ENCODE measurements at places on chromosomes 3 and 15.

GRCh38 chr3:188470508-188471130 is 316.7 kb downstream of the LPP start:
- DNase-seq: no peak

DNA sequence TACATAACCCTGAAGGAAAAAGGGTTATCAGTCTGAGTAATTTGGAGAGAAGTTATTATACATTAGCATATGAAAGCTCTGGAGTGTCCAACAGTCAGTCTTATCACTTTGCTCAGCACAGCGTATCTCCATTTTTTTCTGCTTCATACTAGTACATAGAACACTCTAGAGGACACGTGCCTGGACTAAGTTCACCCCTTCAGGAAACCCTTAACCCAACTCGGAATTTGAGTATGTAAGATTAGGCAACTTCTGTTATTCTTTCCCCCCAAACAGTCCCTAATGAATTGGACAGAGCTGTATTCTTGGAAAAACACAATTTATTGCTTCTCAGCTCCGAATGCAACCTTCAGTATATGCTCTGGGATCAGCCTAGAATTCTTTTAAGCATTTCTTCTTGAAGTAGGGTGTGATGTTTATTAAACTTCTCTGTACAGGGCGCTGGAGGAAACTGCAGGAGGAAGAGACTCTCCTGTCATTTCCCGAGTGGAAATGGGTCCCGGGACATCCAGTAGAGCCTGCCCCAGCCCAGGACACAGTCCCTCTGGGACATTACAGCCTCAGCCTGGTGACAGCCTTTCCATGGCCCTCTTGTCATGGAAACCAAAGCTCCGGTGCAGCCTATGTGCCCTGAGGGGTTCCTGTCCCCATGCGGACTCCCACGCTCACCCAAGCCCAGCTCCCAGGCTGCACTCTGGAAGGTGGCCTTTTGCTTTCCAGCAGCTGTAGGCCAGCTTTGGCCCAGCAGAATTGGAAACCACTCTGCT is 37.3 kb upstream of the CMTM8 start:
- DNase-seq: no peak

DNA sequence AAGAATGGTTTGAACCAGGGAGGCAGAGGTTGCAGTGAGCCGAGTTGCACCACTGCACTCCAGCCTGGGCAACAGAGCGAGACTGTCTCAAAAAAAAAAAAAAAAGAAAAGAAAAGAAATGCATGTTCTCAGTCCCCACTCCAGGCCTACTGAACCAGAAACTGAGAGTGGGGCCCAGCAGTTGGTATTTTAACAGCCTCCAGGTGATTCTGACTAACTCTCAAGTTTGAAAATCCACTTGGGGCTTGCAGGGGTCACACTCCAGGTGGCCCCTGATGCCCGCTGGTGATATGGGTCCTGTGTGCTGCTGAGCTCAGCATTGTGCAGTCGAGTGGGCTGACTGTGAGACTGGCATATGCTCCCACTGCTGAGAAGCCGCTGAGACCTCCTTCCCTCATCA is 133.7 kb upstream of the C2CD4B start:
- no peak for DNase-seq

DNA sequence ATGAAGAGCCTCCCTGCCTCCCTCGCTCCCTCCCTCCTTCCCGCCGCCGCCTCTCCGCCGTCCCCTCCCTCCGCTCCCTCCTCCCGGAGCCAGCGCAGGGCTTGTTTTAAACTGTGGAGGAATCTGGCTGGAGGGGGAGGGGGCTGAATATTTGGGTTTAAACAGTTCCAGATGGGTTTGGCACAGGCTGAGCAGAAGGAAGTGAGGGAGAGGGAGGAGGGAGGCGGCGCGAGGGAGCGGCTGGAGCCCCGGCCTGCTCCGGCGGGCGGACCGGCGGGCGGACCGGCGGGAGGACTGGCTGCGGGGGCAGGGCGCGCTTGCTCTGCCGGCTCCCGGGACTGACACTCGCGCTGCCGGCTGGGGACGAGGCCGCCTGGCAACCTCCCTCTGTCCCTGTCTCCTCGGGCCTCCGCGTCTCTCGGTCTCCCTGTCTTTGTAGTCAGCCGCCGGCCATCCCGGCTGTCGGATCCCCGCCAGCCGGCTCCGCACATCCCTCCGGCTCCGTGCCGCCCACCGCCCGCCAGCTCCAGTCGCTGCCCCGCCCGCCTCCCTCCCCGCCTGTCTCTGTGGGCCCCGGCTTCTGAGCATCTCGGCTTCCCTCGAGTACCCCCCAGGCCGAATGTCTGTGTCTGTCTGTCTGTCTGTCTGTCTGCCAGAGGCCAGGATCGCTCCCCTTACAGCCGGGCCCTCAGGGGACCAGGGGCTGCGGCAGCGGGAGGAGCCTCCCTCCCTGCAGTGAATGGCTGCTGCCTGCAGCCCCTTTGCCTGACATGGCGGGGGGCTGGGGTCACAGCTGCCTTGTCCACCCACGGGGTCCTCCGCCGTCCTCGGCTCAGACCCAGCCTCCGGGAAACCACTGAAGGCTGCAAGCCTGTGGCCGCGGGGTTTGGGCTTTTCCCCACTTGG is 7.6 kb downstream of the EPHB3 start:
- DNase-seq: no peak

GRCh38 chr3:5055357-5056110 is 66.6 kb upstream of the ARL8B start:
- DNase-seq: no peak

- DNase-seq: no peak
Observed at GRCh38 chr15:75646944-75647364, 758 bp upstream of the SNX33 start.

GRCh38 chr3:52429779-52430415 is 15.0 kb downstream of the SEMA3G start:
- no peak for DNase-seq

GRCh38 chr3:49803465-49804140 is 542 bp downstream of the INKA1 start:
- no peak for DNase-seq

DNA sequence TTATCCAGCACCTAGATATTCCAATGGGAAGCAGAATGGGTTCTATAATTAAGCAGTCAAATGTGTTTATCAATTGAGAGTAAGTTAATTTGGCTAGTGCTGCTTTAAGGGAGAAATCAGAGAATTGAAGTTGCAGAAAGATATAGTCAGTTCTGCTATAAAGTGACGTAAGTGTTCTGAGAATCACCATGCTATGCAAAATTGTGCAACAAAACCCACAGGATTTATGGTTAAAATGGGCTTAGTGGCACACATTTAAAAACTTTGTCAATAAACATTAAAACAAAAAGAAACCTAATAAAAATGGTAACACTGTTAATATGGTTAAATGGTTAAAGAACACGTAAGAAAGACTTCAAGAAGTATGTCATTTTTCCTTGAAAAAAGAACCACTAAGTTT is 74.5 kb downstream of the TMEM108 start:
- no peak for DNase-seq

DNA sequence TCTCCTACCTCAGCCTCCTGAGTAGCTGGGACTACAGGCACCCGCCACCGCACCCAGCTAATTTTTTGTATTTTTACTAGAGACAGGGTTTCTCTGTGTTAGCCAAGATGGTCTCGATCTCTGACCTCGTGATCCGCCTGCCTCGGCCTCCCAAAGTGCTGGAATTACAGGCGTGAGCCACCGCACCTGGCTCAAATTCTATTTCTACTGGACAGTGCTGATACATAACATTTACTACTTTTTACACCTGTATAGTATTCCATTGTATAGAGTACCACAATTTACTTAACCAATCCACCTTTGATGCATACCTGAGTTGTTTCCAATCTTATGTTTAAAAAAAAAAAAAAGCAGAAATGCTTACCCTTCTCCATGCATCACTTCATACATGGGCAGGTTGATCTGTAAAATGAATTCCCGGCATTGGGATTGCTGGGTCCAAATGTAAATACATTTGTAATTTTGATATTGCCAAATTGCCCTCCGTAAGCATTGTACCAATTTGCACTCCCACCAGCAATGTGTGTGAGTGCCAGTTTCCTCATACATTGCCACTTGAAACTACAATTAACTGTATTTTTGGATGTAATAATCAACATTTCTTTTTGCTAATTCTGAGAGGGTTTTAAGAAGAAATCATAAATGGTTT is 94.5 kb downstream of the NPTN start:
- no peak for DNase-seq

- DNase-seq: no peak
Observed at GRCh38 chr3:190070622-190071347, 49.9 kb downstream of the P3H2 start.

DNA sequence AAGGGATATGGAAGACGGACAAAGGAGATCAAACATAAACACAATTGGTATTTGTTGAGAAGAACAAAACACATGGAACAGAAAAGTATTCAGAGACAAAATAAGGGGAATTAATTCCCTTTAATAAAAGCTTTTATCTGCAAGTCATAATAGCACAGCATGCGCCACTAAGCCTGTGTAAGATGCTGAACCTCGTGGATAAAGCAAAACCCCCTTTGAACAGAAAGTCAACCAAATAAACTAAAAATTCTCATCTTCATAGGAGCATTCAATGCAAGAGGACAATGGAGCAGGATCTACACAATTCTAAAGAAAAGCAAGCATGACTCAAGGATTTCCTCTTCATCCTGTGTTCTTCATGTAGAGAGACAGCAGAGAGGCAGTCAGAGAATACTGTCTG is 274.3 kb upstream of the GOLGA6L4 start:
- no peak for DNase-seq

- no peak for DNase-seq
Observed at GRCh38 chr3:140420621-140421357, 257.1 kb upstream of the TRIM42 start.

- no peak for DNase-seq
Observed at GRCh38 chr3:122232485-122232884, 49.0 kb downstream of the CASR start.

GRCh38 chr3:44893097-44893496 is 18.7 kb downstream of the TGM4 start:
- DNase-seq: no peak

- DNase-seq: no peak
Observed at GRCh38 chr3:171900446-171900845, 57.3 kb downstream of the TMEM212 start.

- DNase-seq: no peak
Observed at GRCh38 chr15:64686130-64686735, 89.2 kb downstream of the RBPMS2 start.

GRCh38 chr3:1191026-1191425 is 98.2 kb downstream of the CNTN6 start:
- no peak for DNase-seq

Data from progenitor cell of endocrine pancreas (in vitro differentiated cells).